ENCODE measurements at places on chromosomes 7 and 10.
A peak's percentile ranks its signal among the peaks of the same experiment; 100 is the strongest.

DNA sequence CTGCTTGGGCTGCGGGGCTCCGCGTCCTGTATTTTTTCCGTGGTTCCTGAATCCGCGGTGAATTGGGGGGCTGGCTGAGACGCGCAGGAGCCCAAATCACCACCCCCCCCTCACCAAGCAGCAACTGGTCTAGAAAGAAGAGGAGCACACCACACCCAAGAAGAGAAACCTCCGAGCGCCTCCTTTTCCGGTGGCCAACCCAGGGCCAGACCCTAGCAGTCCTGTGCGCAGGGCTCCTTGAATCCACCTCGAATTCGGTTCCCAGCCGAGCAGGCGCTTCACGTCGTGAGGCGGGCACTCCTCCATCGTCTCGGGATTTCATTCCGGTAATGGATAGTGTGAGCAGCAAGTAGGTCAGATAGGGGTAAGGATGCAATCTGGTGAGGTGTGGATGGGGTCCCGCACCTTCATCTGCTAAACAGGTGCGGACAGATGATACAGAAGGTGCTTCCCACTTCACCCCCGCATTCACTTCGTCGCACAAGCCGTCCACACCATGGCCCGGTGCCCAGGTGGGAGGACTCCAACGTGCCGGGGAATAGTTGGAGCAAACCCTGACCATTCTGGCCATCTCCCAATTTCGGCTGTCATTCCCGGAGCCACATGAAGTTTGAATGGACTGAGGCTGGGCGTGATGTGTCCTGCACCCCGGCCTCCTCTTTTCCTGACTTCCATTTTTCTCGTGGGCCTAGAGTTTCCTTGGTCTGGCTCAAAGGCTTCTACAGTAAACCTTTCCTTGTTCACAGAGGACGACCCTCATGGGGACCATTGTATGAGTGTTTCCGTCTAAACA, 19.8 kb upstream of the ZNF273 start:
- DNase-seq: no peak

DNA sequence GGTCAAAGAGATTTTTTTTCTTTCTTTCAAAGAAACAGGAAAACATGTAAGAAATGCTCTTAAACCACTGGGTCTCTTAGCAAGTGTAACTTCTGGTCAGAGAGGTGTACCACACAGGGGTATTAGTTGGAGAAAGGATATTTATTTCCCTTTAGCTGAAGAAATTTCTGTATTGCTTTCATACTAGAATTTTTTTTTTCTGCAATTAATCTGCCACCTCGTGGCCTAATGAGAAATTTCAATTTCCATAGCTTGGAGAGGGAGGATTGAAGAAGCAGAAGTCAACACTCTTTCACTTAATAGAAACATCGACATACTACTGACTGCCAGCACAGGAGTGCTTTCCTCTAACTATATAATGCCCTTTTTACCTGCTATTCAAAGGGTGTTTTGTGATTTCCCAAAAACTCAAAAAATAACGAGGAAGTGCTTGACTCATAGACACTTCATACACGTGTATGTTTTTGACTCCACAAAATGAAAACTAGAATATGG, 177.6 kb upstream of the NAMPT start:
- no peak for DNase-seq

DNA sequence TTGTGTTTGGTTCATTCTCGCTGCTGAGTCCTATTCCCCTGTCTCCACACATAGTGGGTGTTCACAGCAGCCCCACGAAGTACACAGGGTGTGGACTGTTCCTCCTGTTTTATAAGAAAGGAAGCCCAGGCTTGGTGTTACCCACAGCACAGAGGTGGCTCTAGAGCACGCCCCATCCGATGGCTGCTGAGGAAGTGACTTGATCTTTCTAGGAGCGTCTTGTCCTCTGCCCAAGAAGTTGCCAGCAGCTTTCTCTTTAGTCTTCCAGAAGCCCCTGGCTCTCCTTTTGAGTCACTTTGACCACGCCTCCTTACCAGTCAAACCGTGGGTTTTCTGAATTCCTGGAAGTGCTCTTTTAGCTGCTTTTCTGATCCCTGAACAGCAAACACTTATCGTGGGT, 94.0 kb downstream of the GRK5 start:
- DNase-seq: peak; percentile 78

- DNase-seq: no peak
Observed at GRCh38 chr7:142332421-142332820, 74.6 kb upstream of the PRSS58 start.

- peak; percentile 64 for DNase-seq
Observed at GRCh38 chr10:22022257-22023032, 18.9 kb upstream of the DNAJC1 start.

DNA sequence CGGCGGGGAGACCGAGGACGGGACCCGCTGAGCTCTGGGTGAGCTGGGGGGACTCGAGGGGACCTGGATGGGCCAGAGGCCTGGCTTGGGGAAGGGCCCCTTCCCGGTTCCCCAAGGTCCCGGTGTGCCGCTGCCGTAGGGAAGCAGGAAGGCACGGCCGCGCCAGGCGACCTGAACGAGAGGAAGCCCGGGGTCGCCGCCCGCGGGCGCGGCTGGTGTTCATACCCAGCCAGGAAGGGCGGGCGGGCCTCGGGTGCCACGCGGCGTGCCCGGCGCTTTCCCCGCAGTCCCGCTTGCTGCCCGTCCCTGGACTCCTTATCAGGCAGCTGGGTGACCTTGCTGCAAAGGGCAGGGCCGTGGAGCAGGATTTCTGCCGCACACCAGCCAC, 38.0 kb downstream of the ZNF777 start:
- peak; percentile 41 for DNase-seq

GRCh38 chr7:85000735-85001350, 186.0 kb downstream of the SEMA3D start:
- DNase-seq: no peak

GRCh38 chr10:117163061-117163953, 25.2 kb upstream of the VAX1 start:
- no peak for DNase-seq

DNA sequence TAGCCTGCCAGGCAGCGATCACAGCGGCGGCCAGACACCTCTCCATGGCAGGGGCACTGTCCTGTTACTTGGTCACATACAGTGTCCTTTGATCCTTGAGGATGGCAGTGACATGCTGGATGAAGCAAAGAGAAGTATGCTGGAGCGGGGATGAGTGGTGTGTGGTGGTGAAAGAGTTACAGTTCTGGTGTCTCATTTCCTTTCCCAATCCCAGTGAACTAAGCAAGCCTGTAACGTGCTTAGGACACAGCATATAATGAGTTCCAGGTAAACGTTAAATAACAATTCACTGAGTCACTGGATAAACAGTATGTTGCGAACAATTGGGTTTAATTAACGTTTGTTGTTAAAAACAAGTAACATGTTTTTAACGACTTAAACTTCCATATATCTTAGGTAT, 63.5 kb upstream of the LAMB1 start:
- no peak for DNase-seq

DNA sequence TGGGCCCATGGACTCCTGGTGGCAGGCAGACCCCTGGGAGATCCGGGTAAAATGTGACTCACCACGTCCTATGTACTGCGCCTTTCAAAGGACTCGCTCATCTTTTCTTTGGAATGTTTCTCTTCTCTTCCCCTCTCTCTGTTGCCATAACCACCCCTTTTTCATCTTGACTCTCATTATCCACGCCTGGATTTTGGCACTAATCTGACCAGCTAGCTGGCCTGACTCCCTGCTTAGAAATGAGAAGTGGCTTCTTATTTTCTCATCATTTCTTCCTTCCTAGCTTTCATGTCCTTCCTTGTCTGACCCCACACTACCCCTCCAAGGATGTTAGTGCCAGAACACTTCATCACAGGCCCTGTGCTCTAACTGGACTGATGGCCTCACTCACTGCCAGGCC, 98.0 kb upstream of the FAM171A1 start:
- no peak for DNase-seq

- DNase-seq: no peak
Observed at GRCh38 chr7:134315679-134316538, 821 bp downstream of the SLC35B4 start.

DNA sequence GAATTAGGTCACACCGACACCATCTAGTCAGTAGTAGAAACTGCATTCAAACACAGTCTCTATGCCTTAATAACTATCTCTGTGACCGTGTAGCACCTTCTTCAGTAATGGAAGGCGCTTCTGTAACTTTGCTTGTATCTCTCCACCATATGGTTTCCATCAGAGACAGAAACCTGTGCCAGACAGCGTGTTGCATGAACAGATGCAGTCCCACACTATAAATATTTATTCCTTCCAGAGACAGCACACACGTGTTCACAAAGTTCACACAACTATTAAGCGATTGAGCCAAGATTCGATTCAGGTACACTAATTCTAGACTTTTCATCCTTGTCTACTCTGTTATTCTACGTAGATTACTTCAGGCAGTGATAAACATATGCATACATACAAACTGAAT, 873.9 kb upstream of the MBL2 start:
- no peak for DNase-seq

GRCh38 chr10:91103384-91104192, 116.9 kb upstream of the PCGF5 start:
- no peak for DNase-seq

- DNase-seq: no peak
Observed at GRCh38 chr7:18421297-18422002, 74.1 kb upstream of the HDAC9 start.

DNA sequence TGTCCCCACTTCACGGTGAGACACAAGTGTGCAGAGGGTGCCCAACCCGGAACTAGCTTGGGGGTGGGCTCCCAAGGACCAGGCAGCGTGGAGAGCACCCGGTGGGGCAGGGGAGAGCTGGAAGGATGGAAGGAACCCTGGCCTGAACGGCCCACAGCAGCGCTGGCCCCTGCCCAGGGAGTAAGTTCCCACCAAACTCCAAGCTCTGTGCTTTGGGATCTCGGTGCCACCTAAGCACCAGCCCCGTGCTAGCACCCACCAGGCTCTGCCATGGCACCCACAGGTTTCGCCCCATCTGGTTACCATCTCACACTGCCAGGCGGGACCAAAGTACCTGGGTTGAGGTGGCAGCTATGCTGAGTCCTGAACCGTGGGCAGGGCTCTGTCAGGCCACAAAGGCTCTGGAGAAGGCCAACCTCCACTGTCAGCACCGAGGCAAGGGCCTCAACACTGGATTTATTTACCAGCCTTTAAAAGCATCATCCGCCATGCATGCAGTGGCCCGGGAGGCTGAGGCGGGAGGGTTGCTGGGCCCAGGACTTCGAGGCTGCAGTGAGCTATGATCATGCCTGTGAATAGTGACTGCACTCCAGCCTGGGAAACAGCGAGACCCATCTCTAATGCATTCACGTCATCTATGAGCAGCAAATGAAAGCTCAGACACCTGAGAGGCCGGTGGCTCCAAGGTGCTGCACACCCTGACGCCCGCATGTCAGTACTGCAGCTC, 16.0 kb downstream of the GPER1 start:
- no peak for DNase-seq

GRCh38 chr7:48031111-48031510, 2.2 kb upstream of the SUN3 start:
- no peak for DNase-seq

DNA sequence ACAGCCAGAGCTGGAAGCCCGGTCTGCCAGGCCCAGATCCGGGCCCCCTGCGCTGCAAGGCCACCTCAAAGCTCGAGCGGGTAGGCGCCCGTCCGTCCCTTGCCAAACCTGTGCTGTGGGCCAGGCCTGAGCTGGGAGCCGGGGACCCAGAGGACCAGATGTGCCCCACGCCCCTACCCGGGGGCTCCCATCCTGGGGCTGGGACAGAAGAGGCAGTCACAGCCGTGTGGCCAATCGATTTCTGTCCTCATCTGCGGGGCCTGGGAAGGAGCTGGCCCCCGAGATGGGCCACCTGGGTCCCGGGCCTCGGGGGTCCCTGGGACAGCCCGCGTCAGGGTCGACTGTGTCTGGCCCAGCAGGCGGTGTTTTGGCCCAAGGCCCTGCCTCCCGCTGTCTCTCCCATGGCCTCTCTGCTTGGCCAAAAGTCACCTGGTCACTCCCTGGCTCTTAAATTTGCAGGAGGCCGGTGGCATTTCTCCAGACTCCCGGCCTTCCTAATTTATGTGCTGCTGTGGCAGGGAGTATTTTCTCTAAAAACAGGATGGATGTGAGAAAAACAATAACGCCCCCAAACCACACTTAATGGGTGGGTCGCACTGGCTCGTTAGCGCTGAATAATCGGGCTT, 63.8 kb downstream of the UNCX start:
- no peak for DNase-seq

- DNase-seq: no peak
Observed at GRCh38 chr10:24701447-24701846, 22.2 kb downstream of the ARHGAP21 start.

DNA sequence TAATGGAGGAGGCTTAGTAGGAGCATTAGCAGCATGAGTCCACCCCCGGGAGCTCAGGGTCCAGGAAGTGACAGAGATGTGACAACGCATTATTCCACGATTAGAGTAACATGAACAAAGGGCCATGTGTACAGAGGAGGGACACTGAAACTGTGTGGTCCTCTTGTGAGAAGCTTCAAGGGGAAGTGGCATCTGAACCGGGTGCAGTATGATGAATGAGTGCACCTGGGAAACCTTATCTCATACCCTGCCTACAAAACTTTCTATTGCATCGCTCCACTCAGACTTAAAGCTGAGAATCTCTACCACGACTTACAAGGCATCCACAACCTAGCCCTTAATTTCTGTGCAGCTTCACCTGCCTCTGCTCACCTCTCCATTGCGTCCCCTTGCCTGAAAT, 115.3 kb upstream of the AMPH start:
- DNase-seq: no peak

GRCh38 chr10:132213917-132214316, 27.2 kb downstream of the DPYSL4 start:
- DNase-seq: no peak

GRCh38 chr7:37342688-37343471, 105.8 kb downstream of the ELMO1 start:
- DNase-seq: peak; percentile 66

DNA sequence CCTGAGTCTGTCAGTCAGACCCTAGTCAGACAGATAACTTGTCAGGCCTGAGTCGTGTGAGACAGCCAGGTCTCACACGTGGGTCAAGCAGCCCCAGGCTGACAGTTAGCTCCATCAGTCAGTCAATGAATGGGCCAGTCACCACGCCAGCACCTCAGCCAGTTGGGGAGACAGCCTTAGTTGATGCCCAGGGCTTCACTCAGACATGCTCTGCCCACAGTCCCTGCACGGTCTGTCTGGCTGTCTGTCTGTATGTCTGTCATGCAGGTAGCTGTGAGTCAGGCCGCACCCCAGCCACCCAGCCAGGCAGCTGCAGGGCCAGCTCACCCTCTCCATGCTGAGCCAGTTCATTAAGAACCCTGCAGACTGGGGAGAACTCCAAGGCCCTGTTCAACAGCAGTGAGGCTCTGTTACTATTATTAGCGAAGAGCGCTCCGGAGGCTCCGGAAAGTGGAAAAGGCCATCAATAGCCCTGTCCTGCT, 141.1 kb upstream of the PCBD1 start:
- no peak for DNase-seq

DNA sequence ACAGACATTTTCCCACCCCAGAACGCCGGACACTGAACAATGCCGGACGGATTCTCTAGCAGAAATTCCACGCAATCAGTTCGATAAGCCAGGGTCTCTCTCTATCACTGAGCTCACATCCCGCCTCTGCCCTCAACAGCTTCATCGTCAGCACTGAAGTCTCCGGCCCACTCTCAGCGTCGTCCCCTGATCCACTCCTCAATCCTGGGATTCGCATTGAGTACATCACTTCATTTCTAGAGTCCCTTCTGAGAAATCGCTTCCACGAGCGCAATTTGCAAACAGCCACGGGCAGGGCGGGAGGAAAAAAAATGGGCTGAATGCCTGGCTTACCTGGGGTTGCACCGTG, 365 bp downstream of the YME1L1 start:
- DNase-seq: no peak

Data from activated CD4-positive, alpha-beta T cell treated with anti-CD3 and anti-CD28 coated beads, Interleukin-2, amount 50 U/mL, for 48 hours (primary cell).